T follicular helper cell (primary cell): ENCODE measurements at places on chromosomes 5 and 9.

- DNase-seq, result no peak
These were observed 3.4 kb upstream of the APBA1 start for GRCh38 chr9:69675563-69675962.

GRCh38 chr5:17398866-17399835 is 98.9 kb upstream of the TAF11L2 start:
- DNase-seq, result no peak

DNA sequence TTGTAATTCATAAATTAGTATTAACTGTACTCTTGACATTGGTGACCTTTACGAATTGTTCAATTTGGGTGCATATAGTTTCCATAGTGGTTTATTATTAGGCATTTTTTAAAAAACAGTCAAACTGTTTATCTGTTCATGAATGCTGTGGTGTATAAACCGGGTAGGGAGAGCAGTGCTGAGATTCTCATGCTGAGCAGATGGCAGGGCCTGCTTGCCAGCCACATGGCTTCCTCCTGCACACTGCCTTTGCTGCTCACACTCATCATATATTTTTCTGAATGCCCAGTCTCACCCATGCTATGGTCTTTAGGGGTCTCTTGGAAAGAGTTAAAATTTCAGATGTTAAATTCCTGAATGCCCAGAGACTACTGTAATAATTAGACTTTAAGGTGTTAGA is 40.8 kb downstream of the NNT start:
- DNase-seq, result no peak

GRCh38 chr9:8860925-8861324 is 1061.3 kb upstream of the DMAC1 start:
- no peak for DNase-seq

DNA sequence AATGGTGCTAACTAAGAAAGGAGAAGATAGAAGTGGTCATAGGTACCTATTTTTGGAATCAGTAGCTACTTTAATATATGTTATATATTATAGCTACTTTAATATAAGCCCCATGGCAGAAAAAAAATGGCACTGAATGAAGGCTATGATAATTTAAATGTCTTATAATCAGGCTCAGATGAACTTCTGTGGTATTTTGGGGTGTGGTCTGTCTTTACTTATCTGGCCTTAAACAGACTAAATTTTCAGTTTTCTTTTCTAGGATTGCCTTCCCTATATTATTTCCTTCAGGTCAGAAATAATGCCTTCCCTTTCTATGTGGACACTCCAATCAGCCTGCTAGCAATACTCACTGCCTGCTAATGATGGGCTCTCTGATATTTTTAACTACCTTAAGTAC is 292.3 kb downstream of the SLF1 start:
- DNase-seq, result no peak

DNA sequence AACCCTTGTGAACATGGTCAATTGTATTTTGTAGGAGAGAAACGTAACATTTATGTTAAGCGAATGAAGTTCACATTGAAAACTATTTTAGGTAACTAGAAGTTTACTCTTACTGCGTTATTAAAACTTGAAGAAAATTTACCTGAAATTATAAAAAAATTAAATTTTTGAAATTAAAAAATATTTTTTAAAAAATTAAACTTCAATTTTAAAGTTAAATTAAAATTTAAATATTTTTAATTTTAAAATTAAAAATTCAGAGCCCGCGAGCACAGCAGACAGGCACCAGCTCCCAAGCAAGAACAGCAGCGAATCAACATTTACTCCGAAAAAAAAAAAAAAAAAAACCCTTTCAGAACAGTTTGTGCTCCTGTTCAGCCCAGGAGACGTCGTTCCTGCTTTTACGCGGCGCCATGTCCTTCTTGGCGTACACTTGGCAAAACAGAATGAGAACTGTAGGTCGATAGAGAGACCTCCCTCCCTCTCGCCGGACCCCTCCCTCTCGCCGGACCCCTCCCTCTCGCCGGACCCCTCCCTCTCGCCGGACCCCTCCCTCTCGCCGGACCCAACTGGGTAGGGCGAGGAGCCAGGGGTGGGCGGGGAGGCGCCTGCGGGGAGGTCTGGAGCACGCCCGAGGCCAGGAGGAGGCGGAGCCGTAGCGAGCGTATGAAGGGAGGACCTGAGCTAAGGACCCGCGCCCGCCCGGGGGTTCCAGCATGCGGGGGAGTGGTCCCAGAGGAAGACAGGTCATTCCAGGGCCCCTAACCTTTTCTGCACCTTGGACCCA is 235.8 kb downstream of the ROR2 start:
- DNase-seq, result no peak

DNA sequence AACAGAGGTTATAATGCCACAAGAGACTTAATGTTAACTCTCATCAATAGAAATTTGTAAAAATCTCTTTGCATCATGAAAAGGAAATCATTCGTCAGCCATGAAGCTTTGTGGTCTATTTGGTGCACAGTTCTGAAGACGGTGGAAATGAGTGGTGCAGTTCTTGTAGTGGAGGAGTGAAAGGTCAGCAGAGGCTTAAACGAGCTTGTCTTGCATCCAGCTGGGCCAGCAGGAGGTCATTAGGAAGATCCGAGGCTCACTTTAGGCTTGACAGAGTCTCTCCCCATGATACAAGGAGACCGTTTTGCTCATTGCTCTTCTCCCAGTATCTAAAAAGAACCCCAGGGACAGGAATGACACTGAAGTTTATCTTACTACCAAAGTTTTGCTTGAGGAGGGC is 440.8 kb downstream of the BNC2 start:
- DNase-seq, result no peak

GRCh38 chr5:10624206-10624605 is 60.3 kb downstream of the ANKRD33B start:
- no peak for DNase-seq

GRCh38 chr5:75659791-75660450 is 48.7 kb downstream of the ANKDD1B start:
- no peak for DNase-seq

DNA sequence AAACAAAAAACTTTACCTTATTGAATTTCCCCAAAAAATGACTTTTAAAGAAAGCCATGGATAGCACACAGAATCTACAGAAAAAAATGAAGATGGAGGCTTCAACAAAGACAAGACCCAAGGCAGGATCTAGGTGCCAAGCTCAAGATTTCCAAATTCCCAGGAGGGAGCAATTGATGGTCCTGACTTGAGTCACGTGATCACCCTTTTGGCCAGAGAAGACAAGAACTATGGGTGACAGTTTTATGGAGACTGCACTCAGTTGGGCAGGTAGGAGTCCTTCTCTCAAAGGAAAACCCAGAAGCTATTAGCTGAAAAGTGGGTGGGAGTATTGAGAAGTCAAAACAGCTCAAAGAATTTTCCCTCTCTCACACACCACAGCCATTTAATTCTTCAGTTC is 3.2 kb upstream of the SLIT3 start:
- no peak for DNase-seq
